ENCODE measurements at places on chromosomes 12 and 14.

DNA sequence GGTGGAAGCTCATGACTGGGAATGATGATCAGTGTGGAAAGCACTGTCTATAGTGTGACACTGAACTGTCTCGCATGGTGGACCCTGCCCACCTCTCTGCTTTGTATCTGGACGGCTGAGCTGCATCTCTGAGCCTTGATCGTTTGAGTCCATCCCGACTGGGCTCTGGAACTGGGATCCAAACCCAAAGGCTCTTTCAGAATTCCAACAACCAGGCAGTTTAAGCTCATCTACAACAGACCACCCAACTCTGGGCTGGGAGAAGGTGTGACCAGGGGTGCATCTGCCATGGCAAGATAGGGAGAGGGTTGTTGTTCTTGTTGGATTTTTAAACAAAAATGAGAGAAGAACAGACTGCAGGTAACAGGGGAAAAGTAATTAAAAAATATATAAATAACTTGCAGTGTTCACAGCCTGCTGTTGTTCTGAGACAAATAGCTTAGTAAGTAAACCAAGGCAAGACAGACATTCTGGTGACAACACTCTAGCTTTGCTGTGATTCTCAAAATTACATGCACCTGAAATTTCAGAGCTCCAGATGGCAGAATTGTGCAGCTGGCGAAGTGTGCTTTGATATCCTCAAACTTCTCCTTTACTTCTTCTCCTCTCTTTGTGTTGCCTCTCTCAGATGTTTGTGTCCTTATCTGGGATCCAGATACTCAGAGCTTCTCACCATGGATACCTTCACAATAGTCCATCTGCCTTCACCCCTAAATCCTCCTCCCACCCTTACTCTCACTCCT is 209.6 kb downstream of the EMP1 start:
- no peak for DNase-seq

DNA sequence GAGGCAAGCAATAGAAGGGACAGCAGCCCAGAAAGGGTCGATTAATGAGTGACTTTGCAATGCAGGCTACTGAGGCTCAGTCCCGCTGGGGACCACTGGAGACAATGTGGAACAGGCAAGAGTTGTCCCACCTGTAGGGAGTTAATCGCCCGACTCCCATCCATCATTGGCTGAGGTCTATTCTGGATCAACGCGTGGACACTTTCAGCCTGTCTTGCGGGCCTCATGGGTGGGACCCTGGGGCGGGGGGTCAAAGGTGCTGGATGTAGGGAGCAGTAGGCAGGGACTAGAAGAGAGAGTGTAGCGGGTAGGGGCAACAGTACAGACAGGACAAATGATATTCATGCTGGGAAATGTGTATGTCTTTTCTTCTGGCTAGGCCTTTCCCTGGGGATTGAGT is 6.1 kb downstream of the IFI27L2 start:
- no peak for DNase-seq

DNA sequence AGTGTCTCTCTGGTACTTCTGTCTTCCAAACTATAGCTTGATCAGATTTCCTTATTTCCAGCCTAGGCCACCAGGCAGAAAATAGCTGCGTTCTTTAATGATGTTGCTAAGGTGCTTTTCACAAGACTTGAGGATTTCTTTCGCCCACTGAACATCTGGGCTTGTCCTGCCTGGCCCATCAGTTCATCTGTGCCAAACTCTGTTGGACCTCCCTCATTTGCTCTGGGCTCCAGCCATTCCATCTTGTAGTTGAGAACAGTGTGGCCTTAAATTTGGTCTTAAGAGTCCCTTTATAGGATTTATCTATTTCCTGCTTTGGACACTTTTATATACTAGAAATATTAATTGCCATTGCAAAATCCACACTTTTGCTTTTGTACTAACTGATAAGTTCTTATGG is 109.6 kb downstream of the TTLL5 start:
- DNase-seq, result no peak

DNA sequence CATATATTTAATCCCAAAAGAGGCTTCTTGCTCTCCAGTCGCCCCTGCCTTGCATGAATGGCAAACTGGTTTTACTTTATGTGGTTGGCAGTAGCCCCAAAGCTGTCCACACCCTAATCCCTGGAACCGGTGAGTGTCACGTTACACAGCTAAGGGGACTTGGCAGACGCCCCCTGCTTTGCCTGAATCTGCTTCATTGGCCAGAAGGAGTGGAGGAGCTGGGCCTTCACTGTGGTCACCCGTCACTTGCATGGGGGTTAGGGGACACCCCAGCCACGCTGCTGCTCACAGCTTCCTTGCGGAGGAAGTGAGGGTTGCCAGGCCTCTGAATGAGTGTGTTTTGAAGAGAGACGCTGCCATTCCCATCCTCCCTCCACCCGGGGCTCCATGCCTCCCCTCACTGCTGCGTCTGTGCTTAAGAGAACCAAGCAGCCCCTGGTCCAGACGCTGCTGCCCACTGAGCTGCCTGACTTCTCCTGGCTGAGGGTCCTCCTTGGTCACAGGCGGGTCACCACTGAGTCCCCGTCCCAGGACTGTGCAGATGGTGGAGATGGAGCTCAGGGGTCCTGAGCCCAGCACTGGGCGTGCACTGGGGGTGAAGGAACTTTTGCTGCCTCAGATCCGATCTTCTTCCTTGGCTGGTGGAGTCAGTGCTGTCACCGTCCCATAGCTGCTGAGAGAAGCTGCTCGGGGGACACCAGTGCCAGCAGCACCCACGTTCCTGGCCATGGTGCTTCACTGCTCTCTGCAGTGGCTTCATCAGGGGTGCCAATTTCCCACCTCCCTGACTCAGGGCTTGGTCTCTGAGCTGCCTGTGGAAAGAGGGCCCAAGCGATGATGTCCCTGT is 39.8 kb downstream of the GALNT9 start:
- no peak for DNase-seq

DNA sequence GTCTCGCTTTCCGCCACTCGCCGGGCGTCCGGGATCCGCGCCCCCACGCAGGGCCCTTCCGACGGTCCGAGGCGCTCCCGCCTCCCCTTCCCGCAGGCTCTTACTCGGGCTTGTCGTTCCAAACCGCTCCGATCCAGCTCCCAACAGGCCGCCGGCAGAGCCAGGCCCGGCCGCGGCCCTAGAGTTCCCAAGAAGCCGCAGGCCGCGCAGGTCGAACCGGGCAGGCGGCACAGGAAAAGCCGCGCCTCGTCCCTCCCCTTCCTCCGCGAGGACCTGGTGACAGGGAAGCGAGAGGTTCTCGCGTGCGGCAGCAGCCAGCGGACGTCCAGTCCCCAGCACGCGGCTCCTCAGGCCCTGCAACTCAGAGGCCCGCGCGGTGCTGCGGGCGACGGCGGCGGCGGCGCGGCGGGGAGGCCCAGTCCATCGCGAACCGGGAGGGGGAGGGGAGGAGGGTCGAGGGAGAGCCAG is 272 bp downstream of the HECTD1 start:
- no peak for DNase-seq

All from fibroblast of the conjunctiva (primary cell).